ENCODE measurements at places on chromosomes 1 and 21. TPM values are rescaled to one million over a fixed set of nuclear protein-coding genes. Genes with fewer than 3 reads are reported as not detected.

The WLS gene
- 205 TPM for total RNA-seq

The ZBTB8B gene
- 0.03 TPM for total RNA-seq

The EXTL1 gene
- 1.6 TPM for total RNA-seq

The CDC7 gene
- 1.6 TPM for total RNA-seq

GRCh38 chr1:39006287-39006686, 15.2 kb downstream of the AKIRIN1 start:
- no peak for DNase-seq

The ILDR2 gene
- 2.0 TPM for total RNA-seq

- DNase-seq = no peak
Observed at GRCh38 chr1:167173516-167174184, 47.0 kb upstream of the POU2F1 start.

The ZSWIM5 gene
- 4.4 TPM for total RNA-seq

DNA sequence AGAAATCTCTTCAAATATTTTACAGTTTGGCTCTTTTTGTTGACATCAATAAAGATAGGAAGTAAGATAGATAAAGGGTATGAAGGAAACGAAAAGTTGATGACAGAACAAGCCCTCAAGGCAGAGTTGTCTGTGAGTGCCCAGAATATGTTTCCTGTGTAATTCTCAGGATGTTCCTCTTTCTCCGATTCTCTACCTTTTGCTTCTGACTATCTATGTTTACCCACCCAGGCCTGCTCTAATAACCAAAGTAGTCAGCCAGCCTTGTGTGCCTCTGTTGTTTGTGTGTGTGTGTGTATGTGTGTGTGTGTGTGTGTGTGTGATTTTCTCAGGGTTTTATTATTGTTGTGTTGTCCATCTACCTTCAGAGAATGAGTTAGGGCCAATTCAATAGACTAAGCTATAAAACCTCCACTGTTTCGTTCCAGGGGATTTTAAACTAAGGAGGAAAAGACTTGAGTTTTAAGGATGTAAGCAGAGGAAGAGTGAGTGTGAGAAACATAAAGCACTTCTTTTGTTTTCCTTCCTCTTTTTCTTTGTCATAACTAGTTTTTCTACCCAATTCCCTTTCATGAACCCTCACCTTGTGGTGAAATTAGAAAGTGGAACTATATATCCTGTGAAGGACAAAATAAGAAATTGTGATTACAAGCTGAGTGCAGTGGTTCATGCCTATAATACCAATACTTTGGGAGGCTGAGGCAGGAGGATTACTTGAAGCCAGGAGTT, 627.4 kb upstream of the NR5A2 start:
- DNase-seq = no peak

DNA sequence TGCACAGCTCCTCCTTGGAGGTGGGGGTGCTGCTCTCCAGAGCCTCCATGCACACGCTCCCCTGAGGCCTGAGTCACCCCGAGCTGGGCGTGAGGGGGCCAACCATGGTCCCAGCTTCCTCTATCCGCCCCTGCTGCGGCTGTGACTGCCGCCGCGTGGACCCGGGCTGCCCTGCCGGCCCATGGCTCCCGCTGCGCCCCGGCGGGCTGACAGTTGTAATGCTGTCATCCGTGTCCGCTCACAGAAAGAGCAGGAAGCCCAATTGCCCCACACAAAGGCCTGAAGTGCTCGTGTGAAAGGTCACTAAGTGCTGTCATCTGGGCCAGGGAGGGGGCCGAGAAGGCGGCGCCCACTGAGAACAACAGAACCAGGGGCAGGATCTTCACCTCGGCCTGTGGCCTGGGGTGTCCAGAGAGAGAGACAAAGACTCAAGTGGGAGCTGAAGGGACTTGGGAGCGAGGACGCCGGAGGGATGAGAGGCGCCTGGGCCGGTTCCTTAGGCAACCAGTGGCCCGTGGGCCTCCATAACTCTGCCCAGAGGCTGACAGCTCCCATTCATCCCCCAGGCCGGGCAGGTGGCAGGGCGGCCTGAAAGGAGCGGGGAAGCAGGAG, 31.5 kb downstream of the OLIG1 start:
- no peak for DNase-seq

GRCh38 chr1:14567056-14567455, 31.4 kb upstream of the KAZN start:
- DNase-seq = no peak

- DNase-seq = no peak
Observed at GRCh38 chr1:167305706-167306277, 85.1 kb downstream of the POU2F1 start.

DNA sequence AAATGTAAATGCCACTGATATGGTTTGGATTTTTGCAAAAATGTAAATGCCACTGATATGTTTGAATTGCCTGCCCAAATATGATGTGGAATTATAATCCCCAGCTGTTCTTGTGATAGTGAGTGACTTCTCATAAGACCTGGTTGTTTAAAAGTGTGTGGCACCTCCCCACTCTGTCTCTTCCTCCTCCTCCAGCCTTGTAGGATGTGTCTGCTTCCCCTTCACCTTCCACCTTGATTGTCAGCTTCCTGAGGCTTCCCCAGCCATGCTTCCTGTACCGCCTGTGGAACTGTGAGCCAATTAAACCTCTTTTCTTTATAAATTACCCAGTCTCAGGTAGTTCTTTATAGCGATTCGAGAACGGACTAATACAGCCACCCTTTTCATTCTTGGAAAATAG, 1.3 kb upstream of the CCT8 start:
- no peak for DNase-seq

DNA sequence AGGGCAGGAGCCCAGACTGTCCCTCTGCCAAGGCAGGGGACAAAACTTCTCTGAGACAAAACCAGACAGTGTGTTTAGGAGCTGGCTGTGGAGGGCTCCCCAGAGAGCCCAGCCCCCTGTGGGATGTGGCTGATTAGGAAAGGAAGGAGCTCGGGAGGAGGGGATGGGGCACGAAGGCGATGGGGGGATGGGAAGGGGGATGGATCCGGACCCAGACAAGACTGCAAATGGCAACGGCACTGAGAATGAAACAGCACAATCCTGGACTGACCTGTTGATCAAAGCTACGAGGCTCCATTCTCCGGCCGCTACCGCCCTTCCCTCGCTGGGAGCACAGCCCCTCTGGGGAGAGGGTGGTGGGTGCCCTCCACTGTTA, 33.1 kb downstream of the FOXO6 start:
- DNase-seq = no peak

- no peak for DNase-seq
Observed at GRCh38 chr1:198528364-198528763, 12.1 kb downstream of the ATP6V1G3 start.

GRCh38 chr1:67429011-67429527, 1.1 kb downstream of the SERBP1 start:
- no peak for DNase-seq

The FABP3 gene
- total RNA-seq = 13.3 TPM

The COL11A1 gene
- total RNA-seq = 0.14 TPM

GRCh38 chr1:16048573-16049189, 5.1 kb downstream of the CLCNKB start:
- DNase-seq = no peak

The IVL gene
- not detected for total RNA-seq

DNA sequence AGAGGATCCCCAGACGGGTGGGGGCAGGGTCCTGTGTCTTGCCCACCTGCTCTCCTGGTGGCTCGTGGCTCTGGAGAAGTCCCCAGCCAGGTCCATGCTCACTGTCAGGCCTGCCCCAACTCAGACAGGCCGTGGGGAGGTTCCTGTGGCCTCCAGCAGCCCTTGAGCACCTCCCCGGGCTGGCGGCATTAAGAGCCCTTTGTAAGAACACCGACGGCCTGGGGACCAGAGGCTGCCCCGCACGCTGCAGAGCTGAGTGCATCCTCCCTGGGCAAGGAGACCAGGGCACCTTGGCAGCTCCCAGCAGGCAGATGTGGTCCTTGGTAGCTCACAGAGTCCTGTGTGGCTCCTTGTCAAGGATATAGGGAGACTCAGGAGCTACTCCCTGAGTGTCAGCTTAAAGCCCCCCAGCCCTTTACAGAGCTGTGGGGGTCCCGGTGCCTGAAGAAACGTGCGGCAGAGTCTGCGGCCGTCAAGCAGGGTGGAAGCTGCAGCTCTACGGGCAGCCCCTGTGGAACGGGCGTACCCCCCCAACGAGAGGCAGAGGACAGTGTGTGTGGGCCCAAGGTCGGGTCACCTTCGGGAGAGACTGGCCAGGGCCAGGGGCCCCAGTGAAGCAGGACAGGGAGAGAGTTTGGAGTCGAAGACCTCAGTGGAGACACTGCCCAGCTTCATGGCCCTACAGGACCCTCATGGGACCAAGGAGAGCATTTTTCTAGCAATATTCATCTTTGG, 118.6 kb downstream of the PRDM16 start:
- DNase-seq = no peak

DNA sequence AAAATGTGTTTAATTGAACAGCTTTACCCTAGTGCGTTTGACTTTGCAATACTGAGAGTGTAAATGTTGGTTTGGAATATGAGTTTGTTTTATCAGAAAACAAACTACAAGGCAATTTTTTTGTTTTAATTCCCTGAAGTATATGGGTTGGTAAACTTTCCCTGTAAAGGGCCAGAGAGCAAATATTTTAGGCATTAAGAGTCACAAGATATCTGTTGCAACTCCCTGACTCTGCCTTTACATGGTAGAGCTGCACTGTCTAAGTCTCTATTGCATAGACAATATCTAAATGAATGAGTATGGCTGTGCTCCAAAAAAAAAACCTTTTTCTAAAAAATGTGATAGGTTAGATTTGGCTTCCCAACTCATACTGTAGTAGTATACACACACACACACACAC, 115.1 kb upstream of the PBX1 start:
- no peak for DNase-seq

The KRTAP12-2 gene
- not detected for total RNA-seq

- DNase-seq = no peak
Observed at GRCh38 chr1:156051011-156051725, 2.4 kb downstream of the UBQLN4 start.

The XCL1 gene
- total RNA-seq = 1.6 TPM

GRCh38 chr1:100332331-100332730, 20.0 kb upstream of the CDC14A start:
- DNase-seq = no peak

- no peak for DNase-seq
Observed at GRCh38 chr1:241462391-241462790, 57.2 kb downstream of the FH start.

DNA sequence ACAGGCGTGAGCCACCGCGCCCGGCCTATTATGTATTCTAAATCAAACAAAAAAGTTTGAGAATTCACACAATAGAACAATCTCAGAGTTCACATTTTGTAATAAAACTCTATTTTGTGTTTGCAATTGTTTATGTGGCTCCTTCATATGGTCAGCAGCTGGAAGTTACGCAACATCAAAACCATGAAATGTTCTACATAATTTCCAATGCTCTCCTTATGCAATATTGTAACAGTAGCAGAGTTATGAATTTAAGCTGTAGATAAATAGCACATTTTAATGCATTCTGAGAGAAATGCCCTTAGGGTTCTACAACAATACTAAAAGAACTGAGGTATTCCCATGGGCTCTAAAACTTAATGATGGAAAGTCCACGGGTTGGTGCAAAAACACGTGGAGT, 62.3 kb upstream of the COL11A1 start:
- no peak for DNase-seq
